ENCODE measurements at places on chromosomes 4 and X.

DNA sequence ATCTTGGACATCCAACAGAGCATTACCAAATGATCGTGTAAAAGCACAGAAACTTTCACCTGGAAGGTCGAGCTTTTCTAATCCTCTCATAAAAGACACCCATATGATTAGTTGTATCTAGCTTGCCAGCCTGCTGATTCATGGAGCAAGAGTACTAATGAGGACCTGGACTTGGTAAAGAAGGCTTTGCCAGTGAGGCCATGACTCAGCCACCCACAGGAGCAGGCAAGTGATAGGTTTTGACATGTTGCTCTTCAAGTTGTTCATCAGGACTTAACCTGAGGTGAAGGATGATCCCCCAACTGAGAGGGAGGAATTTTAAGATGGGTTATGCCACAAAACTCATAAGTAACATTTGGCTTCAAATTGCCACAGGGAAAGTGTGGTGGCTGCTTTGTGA lies 24.7 kb upstream of the EPGN start:
- DNase-seq = no peak

DNA sequence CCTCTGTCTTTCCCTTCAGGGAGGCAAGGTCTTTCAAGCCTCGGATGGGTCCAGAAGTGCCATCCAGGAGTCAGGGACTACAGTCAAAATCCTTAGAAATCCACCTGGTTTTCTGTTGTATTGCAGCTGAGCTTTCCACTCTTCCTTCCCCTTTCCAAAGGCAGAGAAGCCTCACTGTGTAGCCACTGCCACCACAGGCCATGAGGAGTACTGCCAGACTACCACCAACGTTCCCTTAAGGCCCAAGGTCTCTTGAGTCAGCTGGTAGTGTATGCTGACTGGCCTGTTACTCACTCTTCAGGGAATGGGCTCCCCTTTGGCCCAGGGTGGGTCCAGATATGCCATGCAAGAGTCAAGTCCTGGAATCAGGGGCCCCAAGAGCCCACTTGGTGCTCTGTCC lies 1454.1 kb downstream of the PCDH19 start:
- DNase-seq = no peak

GRCh38 chrX:75061701-75062100 lies 94.4 kb downstream of the ABCB7 start:
- DNase-seq = no peak

GRCh38 chr4:4870576-4871241 lies 11.2 kb downstream of the MSX1 start:
- DNase-seq = no peak

- DNase-seq = no peak
These were observed 32.3 kb upstream of the IRF2 start for GRCh38 chr4:184506527-184507121.

- no peak for DNase-seq
These were observed 14.5 kb downstream of the ZNF275 start for GRCh38 chrX:153348421-153348820.

DNA sequence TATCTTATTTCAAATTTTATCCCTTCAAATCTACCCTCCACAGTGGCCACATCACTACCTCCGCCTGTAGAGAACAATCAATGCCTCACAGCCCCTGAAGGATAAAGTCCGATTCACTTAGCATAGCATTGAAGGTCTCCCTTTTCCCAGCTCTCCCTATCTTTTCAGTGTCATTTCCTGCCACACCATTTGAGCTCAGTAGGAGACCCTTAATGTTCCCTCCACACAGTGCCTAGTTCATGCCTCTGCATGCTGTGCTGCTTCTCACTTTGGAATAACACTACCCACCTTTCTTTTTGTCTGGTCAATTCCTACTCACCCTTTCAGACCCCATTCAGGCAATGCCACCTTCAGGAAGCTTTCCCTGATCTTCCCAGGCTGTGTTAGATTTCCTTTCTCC lies 23.6 kb upstream of the SCOC start:
- no peak for DNase-seq

GRCh38 chr4:95363966-95364365 lies 184.8 kb downstream of the UNC5C start:
- no peak for DNase-seq

GRCh38 chr4:13872155-13872554 lies 244.6 kb upstream of the BOD1L1 start:
- no peak for DNase-seq

- DNase-seq = no peak
These were observed 17.4 kb downstream of the CCDC149 start for GRCh38 chr4:24895461-24895860.

DNA sequence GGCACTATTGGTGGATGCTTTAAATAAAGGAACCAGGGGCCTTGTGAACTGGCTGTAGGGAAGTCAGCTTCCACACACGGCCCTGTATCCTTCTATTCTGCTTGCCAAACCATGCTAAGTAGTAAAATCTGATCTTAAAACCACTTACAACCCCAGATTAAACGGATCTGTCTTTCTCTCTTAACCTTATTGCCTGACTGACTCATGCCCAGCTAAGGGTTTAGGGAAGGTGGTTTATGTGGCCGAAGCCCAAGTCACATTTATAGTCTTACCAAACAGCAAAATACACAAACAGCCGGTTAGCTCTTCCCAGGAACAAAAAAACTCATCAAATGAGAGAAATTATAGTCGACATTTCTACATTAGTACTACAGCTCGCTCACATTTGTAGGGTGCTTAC lies 988.4 kb upstream of the TENM3 start:
- DNase-seq = no peak

- no peak for DNase-seq
These were observed 20.7 kb downstream of the PCGF3 start for GRCh38 chr4:726235-726787.

DNA sequence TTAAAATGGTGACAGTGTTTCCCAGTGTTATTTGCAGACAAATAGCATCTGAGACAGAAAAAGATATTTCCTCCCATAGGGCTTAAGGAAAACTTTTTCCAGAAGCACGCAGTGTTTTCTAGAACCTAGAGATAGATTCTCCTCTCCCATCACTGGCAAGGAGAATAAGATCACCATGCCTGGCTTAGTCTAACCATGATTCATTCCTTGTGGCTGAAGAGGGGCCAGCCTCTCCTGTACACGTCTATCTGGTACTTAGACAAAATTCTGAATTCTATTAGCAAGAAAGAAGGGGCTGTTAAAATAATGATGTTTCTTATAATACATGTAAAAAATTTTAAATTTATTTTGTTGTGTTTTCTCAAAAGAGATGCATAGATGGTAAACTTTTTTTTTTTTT lies 296.1 kb upstream of the LDB2 start:
- no peak for DNase-seq
